Right cardiac atrium (tissue), 5 donors: ENCODE measurements at places on chromosomes 2 and 18. TPM values are rescaled to one million over a fixed set of nuclear protein-coding genes. Genes with fewer than 3 reads are reported as not detected.

- DNase-seq: no peak
Observed at GRCh38 chr18:8777846-8778245, 72.5 kb downstream of the MTCL1 start.

- DNase-seq: peak; percentile 45
Observed at GRCh38 chr2:130852521-130853115, 15.9 kb downstream of the ARHGEF4 start.

- no peak for DNase-seq
Observed at GRCh38 chr2:207599636-207600035, 25.6 kb downstream of the METTL21A start.

GRCh38 chr2:105820691-105821090 lies 76.0 kb downstream of the NCK2 start:
- DNase-seq: no peak

GRCh38 chr2:171902840-171903420 lies 8.9 kb upstream of the SLC25A12 start:
- DNase-seq: no peak

DNA sequence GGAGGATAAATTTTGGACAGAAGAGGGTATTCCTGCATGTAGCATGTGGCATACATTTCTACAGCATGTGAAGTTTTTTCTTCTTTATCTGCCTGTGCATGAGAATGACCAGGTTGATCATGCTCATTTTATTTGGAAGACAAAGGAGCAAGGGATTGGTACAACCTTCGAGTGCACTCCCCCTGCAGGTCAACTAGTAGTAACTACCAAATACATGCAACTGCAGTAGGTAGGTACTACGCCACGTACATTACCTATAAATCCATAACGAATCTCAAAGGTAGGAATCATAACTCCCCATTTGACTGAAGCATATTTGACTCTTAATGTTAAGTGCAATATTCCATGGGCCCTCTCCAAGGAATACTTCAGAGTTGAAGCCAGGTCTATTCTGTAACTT lies 763.9 kb downstream of the TSN start:
- DNase-seq: no peak

GRCh38 chr2:58502931-58503330 lies 261.8 kb upstream of the FANCL start:
- DNase-seq: no peak

DNA sequence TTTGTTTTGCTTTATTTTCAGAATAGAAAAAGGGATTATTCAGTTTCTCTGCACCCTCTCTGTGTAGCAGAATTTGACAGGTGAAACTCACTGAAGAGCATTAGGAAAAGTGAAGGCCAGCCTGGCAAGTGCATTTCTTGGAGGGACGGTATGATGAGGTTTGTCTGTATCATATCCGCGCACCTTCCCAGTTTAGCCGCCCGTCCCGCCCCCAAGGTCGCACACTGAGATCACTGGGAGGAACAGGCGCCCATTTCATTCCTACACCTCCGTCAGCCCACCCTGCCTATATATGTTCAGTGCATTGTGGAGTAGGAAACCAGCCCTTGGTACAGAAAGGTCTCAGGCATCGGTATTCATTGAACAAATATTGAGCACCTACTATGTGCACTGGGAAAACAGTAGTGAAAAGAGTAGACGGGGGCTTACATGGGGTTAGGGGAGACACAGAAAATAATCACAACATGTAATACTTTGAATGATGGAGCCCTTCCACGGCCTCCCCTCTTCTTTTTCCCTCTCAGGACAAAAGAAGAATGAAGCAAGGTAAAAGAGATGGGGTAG lies 678 bp upstream of the FECH start:
- no peak for DNase-seq

GRCh38 chr18:68735483-68736343 lies 20.8 kb upstream of the TMX3 start:
- no peak for DNase-seq

- DNase-seq: no peak
Observed at GRCh38 chr2:239369631-239370161, 31.1 kb downstream of the HDAC4 start.

DNA sequence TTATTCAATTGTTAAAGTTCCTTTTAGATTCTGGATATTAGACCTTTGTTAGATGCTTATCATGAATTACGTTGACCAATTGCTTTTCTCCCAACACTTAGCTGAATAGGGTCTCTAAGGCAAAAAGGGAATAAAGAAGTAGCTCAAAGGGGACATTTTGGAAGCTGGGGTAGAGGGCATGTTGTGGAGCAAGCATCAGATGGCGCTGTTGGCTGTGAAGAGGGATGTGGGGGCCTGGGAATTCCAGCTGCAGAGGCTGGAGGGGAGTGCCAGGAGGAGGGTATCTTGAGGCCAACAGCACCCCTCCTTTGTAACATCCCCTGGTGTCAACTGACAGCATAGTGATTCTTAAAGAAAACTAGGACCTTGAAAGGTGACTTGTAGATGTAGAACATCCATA lies 198.2 kb downstream of the ADCYAP1 start:
- DNase-seq: no peak

Gene KIAA2012
- polyA plus RNA-seq: not detected

Gene UGT1A6
- polyA plus RNA-seq: not detected

Gene PLCD4
- 0.48 TPM for polyA plus RNA-seq
